ENCODE measurements at places on chromosomes 13 and 19.

GRCh38 chr19:41296433-41296871 lies 13.5 kb upstream of the CCDC97 start:
- no peak for DNase-seq

DNA sequence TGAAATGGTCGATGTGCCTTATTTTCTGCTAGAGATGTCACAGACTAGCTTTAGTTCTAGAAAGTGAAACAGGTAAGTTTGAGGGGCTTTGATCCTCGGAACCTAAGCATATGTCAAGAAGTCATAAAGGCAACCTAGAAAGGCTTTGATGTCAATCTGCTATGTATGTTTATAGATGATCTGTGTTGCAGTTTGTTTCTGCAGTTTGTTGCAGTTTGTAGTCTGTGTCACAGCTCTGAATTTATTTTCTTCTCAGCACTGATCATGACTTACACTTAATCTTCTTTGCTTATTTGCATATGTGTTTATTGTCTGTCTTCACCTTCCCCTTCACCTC lies 5.9 kb downstream of the LSM14A start:
- DNase-seq, result no peak

DNA sequence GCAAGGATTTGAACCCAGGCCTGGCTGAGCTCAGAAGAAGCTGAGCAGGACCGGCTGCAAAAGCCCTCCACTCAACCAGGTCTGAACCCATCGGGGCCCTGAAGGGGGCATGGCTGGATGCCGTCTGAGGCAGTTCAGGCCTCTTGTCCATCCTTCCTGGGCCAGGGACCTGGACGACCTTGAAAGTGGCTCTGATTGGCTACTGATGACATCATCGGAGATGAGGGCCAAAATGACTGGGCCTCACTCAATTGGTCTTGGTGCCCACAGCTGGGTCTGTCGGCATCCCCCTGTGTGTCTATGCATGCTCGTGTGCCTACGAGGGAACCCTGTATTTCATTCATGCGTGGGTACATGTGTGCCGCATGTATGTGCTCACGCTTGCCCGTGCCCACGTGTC lies 71.8 kb downstream of the PTPRS start:
- DNase-seq, result no peak

DNA sequence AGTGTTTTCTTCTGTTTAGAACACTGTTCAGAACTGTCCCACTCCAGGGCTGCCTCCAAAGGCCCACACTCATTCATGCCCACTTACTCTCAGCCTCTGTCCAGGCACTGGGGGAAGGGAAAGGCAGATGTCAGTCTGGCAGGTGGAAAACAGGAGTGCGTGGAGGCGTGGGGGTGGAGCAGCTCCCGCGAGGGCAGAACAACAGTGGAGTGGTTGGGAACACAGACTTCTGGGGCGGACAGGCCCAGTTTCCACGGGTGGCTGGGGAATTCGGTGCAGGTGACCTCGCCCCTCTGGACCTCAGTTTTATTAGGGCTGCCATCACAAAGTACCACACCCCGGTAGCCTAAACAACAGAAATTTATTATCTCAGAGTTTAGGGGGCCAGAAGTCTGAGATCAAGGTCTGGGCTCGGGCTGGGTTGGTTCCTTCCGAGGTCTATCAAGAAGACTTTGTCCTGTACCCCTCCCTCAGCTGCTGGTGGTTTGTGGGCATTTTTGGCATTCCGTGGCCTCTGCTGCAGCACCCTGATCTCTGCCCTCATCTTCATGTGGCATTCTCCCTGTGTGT lies 59.7 kb downstream of the SIPA1L3 start:
- DNase-seq, result no peak

DNA sequence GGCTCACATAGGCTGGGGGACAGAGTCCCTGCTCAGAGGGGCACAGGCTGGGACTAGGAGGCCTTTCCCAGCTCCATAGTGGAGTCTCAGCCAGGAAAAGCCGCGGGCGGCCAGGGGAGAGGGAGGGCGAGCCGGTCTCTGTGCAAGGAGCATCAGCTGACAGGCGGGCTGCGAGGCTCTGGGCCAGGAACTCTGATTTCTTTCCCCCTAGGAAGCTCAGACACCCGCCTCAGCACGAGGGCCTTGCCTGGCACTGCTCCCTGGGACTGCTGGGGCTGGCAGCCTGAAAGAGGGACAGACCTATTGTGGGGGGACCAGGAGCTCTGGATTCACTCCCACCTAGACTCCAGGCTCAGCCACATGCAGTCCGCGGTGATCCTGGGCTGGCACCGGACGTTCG lies 2.2 kb upstream of the PLK5 start:
- no peak for DNase-seq

DNA sequence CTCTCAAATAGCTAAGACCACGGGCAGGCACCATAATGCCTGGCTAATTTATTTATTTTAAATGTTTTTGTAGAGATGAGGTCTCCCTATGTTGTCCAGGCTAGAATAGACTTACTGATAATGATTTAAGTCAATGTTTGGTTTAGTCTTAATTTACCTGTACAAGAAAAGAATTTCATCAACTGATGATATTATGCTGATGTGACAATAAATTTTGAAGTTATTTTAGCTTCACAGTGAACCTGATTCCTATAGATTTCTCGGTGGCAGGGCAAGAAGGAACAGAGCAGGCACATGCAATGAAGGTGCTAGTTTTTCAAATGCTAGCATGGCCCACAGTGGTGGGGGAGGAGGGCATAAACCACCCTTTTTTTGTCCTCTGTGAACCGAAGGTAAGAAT lies 42.6 kb upstream of the CBY2 start:
- DNase-seq, result no peak

GRCh38 chr13:100875392-100876043 lies 200.9 kb upstream of the TMTC4 start:
- DNase-seq, result no peak

DNA sequence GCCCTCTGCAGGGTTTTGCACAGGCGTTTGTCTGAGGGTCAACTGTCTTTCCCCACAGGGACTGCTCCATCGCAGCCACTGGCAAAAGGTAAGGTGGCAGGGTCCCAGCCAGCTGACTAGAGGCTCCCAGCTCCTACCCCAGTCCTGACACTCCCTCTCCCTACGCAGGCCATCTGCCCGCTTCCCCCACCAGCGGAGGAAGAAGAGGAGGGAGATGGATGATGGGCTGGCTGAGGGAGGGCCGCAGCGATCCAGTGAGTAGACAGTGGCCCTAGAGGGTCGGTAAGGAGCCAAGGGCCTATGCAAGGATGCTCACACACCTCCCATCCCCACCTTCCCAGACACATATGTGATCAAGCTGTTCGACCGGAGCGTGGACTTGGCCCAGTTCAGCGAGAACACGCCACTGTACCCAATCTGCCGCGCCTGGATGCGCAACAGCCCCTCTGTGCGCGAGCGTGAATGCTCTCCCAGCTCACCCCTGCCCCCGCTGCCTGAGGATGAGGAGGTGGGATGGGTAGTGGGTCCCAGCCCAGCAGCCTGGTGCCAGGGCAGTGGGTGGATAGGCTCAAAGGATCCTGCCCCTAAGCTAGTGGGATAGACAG lies 4.0 kb downstream of the HSPB6 start:
- no peak for DNase-seq

DNA sequence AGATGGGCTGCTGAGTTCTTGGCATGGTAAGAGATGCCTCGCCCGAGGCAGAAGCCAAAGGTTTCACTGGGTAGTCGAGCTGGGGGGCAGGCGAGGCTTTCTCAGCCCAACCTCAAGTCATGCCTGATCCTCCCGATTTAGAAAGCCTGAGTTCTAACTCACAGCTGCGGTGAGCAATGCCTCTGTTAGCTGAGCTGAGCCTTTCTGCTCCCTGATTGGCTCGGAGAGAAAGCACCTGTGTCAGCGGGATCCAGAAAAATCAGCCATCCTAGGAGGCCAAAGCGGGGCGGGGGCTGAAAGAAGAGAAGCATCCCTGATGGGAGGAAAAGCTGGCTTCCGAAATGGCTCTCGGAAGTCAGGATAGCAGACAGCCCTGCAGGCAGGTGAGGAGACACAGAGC lies 44.7 kb downstream of the CACNA1A start:
- no peak for DNase-seq

- DNase-seq, result no peak
Measured at GRCh38 chr13:104868806-104869205, 1666.7 kb downstream of the EFNB2 start.

GRCh38 chr19:32676186-32676894 lies 692 bp downstream of the RGS9BP start:
- no peak for DNase-seq

GRCh38 chr19:19315444-19315843 lies 4.9 kb downstream of the SUGP1 start:
- no peak for DNase-seq

DNA sequence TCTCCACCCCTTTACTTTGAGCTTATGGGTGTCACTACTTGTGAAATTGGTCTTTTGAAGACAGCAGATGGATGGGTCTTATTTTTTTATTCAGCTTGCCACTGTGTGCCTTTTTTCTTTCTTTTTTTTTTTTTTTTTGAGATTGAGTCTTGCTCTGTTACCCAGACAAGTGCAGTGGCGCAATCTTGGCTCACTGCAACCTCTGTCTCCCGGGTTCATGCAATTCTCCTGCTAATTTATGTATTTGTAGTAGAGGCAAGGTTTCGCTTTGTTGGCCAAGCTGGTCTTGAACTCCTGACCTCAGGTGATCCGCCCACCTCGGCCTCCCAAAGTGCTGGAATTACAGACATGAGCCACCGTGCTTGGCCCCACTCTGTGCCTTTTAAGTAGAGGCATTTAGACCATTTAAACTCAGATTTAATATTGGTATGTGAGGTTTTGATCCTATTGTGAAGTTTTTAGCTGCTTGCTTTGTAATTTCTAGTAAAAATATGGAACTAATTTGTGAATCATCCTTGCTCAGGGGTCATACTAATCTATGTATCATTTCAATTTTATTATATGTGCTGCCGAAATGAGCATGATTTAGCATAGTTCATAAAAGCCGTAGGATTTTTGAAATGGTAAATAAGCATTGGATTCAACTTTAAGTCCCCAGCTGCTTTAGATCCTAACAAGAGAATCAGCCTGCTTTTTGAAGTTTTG lies 584.5 kb downstream of the SLITRK1 start:
- DNase-seq, result no peak

DNA sequence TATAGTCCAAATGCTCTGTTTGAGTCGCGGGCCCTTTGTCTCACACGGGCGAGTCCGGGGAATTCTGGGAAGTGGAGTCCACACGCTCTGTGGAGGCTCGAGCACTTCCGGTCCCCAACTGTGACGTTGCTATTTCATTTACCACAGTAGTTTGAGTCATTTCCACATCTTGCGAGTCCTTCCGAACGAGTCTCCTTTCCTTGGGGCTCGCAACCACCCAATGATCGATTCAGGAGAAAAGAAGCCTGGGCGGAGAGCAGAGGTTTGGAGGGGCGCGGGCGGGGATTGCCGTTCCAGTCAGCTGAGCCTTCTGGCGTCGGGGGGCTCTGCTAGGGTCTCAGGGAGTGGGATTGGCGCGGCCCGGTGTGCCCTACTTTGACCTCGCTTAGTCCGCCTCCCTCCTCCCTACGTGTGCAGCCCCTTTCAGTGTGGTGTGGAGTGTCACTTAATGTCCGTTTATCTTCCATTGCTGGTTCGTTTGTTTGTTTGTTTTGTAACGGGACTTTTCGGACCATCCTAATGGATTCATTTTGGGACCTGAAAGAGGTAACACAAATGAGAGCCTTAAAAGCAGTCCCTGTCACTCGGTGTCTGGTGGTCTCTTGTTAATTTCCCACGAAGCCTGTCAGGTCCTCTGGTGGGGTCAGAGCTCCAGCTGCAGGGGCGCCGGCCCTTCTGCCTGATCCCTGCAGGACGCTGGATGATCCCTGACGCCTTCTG lies at the start of gene ZNF222:
TSS of gene ZNF222 (plus strand) at position 163 of the 720 bp plus-strand sequence. CDS start at position 221, 58 bp downstream.
- DNase-seq, result peak; percentile 60

DNA sequence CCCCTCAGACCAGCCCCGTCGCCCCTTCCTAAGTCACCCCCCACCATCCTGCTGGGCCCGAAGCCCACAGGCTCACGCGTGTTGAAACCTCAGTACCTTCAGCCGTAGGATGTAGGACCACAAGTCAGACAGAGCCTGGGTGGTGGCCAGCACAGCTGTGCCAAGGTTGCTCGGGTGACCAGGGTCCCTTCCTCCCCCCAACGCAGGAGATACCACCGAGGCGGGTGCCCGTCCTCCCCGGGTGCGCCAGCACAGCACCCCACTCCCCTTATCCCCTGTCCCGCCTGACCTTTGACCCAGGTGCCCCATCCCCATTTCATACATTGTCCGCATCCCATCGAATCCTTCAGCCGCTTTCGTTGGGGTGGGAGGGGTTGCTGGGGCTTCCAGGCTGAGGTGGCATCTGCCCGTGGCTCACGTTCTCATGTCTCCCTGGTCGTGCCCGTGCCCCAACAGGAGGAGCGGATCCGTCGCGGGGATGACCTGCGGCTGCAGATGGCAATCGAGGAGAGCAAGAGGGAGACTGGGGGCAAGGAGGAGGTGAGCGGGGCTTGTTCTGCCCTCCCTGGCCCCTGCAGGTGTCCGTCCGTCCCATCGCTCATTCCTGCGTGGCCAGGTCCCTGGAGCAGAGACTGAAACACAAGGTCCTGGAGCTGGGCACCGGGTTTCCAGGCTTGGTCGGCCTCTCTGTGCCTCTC lies 14.5 kb downstream of the EPN1 start:
- DNase-seq, result no peak

Data from NCI-H187 treated with DMSO at 0.1 percent for 48 hours (cell line).